Stimulated activated CD4-positive, alpha-beta T cell treated with anti-CD3 and anti-CD28 coated beads, Interleukin-12 subunit alpha, Interleukin-12 subunit beta, amount 100 ng/mL, for 24 hours (primary cell): ENCODE measurements at places on chromosomes 12 and 14.

DNA sequence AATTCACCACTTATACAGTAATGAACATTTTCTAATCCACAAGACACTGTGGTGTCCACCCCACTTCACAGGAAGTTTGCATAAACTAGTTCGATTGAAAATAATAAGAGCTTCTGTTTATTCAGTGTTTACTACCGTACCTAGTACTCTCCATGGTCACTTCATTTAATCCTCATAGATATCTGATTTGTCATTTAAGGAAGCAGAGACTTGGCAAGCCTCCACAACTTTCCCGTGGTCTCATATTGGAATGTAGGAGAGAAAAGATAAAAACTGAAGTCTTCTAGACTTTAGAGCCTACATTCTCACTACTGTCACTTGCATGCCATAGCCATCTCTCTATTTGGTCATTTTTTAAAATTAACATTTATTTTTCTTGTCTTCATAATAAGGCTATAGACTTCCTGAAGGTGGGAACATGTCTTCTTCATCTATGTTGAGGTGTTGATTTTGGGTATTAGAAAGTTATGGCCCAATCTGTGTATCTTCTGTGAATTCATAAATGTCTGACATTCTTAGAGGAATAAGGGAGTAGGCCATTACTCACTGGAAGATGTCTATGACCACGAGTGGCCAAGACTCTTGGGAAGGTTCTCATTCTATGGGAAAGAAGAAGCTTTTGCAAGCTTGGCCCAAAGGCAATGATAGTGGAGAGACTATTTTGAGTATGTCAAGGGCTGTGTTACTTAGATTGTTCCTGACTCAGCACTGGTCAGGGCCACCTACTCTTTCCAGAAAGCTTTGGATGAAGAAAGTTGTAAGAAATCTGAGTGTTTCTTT lies 423.7 kb downstream of the LRIG3 start:
- no peak for DNase-seq

DNA sequence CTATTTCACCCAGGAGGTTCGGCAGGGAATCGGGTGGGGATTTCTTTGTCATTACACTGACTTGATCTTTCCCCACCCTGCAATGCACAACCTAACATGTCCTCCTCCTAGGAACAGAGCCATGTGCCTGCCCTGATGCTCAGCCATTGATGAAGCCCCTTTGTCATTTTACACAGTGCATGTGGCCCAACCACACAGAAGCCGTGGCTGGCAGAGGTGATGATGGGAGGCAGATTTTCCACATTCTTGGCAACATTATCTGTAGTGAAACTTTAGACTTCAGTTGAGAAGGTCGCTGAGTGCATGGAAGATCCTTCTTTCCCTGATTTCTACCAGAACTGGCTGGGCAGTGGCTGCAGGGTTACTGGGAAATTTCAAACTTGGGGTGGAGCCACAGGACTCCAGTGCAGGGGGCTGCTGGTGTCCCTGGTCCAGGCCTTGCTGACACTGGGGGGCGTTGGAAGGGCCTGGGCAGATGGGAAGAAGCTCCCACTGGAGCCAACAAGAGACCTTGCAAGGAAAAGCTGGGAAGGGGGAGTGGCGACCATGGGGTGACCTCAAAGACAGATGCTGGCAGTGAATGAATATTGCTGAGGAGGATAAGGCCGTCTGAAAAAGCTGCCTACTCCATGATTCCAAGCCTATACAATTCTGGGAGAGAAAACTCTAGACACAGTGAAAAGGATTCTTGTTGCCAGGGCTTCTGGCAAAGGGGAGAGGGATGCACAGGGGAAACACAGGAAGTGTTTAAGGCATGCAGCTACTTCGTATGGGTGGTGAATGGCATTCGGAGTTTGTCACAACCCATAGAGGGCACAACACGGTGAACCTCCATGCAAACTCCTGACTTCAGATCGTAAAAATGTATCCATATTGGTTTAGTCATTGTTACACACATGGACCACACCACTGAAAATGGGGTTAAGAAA lies 41.8 kb upstream of the P2RX7 start:
- no peak for DNase-seq

DNA sequence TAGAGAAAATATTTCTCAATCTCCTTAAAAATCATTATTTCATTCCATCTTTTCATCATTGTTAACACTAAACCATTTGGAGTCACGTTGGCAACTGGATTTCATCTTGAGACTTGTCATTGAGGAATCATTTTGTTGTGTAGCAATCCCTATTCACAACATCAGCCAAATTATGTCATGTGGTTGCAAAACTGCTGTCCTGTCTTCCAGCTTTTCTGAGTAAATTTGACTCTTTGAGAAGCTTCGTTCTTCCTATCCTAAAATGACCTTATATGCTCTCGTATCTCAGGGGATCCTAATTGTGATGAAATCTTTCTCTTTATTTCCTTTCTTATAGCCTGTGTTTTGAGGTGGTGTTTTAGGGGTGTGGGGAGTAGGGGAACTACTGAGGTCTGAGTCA lies 30.6 kb upstream of the KICS2 start:
- DNase-seq = no peak

- no peak for DNase-seq
These were observed 36.3 kb upstream of the CFL2 start for GRCh38 chr14:34750670-34751069.

- DNase-seq = no peak
These were observed 170.6 kb upstream of the PWP1 start for GRCh38 chr12:107514887-107515445.

- DNase-seq = no peak
These were observed 56.4 kb downstream of the EP400 start for GRCh38 chr12:132006056-132006680.

DNA sequence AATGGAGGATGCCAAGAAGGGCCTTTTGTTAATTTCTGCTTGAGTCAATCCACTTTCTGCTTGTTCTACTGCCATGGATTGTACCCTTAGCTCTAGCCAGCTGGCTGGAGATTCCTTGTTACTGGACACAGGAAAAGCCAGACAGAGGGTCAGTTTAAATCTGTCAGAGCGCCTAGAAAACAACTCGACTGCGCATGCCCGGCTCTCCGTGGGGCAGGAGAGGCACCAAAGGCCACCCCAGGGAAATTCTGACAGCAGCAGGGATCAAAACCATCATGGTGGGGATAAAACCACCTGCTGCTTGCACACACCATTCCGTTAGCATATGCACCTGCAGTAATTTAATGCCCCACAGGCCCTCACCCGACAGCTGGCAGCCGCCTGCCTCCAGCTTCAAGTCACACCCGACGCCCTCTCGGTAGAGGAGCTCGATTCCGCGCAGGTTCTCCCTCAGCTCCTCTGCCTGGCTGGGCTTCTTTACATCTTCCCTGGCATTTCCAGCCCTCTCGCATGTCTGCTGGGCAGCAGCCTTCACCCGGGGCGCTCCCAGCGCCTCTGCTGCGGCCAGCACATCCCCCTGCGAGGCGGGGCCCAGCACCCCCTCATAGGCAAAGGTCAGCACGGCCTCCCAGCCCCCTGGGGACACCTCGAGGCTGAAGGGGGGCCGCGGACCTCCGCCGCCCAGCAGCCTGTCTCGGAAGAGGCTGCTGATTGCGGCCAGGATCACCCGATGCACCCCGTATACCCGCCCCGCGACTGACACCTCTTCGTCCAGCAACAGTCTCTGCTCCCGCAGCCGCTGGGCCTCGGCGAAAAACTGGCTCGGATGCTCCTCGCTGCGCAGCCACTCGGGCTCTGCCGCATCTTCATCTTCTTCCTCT lies 1.0 kb downstream of the KLHL33 start:
- no peak for DNase-seq

DNA sequence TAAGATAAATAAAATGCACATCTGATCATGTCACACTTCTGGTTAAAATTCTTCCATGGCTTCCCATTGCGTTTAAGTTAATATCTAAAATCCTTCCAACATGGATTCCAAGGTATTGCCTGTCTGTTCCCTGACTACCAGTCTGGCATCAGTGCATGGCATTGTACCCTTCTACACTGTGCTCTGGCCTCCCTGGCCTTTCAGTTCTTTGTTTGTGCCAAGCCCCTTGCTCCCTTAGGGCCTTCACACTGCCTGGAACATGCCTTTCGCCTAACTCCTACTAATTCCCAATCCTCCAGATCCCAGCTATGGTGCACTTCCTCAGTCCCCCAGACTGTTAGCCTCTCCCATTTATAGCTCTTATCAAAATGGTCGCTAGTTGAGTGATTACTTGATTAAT lies 6.3 kb downstream of the CIPC start:
- DNase-seq = no peak

- no peak for DNase-seq
These were observed 36.9 kb downstream of the PLEKHA5 start for GRCh38 chr12:19166387-19166786.

DNA sequence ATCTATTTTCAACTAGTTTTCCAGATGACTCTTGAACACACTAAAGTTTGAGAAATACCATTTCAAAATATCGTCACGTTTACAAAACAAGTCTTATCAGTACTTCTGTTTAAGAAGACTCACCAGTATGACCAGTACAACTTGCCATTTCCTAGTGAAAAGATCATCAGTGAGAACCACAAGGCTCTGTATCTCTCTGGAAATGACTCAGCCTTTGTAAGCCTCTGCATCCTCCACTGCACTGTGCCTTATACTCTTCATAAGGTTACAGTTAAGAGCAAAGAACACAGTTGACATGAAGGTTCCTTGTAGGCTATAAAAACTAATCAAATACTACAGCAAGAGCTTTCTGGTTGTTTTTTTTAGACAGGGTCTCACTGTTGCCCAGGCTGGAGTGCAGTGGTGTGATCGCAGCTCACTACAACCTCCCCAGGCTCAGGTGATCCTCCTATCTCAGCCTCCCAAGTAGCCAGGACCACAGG lies 5.7 kb upstream of the VTI1B start:
- DNase-seq = no peak

- DNase-seq = no peak
These were observed 171.8 kb downstream of the BTG1 start for GRCh38 chr12:91973813-91974212.

DNA sequence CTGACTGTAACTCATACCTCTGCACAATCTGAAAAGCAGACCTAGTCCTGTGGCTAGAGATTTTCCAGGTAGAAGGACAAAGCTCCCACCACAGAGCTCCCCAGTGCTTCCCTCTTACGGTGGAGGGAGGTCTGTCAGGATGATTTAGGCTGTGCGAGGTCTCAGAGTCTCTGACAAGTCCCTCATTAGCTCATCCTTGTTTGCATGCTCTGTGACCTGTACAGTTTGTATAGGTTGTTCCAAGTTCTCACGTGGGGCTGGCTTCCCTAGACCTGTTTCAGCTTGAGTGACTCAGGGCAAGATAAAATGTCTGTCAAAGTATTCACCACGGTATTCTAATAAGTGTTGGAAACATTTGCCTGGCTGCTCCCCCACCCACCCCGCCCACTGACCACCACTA lies 34.8 kb downstream of the ASCL1 start:
- DNase-seq = no peak

DNA sequence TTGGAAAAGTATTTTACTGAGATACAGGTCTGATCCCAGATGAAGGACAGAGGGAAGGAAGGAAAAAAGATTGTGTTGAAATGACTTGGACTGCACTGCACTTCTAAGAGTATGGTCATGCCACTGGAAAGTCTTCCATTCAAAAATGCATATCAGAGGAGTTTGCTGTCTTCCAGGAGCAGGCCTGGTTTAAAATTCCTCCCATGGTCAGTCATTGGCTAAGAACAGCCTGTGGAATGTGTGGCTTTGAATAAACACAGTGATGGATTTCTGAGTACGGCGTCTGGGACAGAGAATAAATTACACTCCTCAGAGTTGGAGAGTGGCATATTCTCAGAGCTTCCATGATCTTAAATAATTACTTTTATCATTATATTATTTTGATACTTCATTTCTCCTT lies 245.8 kb upstream of the PDZRN4 start:
- no peak for DNase-seq

DNA sequence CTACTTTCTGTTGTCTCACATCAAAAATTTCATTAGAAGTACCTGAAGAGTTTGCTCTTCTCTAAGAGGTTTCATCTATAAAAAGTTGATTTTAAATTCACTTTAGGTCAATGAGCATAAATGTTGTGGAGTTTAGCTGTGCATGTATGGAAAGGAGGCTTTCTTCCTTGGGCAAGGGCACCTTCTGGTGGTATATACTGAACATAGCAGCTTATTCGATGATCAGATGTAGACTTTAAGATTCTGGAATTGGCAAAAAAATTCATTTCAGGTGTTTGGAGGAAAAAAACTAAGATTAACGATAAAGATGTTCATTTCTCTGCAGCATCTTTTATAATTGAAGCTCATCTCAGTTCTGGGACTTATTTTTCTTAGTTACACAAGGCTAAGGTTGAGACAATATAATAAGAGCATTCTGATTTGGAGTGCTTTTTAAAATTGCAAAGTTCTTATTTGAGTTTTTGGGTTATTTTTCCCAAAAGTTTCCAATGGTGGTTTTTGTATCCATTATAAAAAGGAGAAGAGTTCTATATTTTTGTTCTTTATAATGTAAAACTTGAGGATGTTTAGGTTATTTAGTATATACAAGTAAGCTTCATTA lies 46.8 kb downstream of the TMEM117 start:
- no peak for DNase-seq

DNA sequence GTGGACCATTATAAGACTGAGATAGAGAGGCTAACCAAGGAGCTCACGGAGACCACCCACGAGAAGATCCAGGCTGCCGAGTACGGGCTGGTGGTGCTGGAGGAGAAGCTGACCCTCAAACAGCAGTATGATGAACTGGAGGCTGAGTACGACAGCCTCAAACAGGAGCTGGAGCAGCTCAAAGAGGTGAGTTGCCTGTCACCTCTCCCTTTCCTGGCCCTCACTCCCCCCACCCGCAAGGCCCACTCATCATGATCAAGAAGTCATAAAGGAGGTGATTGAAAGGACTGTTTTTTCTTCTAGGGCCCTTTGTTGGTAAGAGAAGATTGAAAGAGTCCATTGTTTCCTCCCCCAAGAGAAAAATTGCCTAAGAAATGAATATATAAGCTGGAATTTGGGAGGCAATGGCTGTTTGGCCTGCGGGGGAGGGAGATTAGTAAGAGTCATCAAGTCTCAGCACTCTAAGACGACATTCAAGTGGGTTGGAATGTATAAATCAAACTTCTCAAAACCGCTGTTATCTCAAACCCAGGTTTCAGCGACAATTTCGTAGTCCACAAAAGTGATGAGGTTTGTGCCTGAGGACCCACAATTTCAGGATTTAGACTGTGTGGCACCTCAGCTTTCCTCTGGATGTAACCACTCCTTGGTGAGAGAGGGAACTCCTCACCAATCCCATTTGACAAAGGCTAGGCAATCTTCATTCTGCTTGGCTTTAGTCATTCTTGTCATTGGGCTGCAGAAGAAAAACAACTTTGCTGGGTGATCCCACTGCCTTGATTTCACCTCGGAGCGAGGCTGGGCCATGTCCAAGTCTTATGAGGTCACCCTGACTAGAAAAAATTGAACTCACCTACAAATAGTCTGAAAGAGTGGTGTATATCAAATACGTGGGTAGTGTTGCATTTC lies 966 bp downstream of the BICD1 start:
- peak; percentile 19 for DNase-seq

DNA sequence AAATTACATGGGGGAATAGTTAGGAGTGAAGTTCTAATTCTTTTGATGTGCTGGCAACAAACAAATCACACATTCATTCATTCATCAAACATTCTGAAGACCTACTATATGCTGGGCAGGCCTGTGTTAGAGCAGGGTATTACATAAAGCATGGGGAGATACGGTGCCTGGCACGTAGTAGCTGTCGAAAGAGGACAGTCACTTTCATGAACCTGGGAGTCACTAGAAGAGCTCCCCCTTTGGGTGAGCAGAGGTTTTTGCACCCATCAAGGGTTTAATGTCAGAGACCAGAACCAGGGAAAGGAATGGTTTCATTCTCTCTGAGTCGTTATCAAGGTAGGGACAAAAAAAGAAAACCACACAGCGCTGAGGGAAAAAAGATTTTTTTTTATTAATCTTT lies 10.0 kb downstream of the LHX5 start:
- DNase-seq = no peak
